Posterior vena cava (tissue), 2 donors: ENCODE measurements at places on chromosomes 7 and 10. TPM values are rescaled to one million over a fixed set of nuclear protein-coding genes. Genes with fewer than 3 reads are reported as not detected.

DNA sequence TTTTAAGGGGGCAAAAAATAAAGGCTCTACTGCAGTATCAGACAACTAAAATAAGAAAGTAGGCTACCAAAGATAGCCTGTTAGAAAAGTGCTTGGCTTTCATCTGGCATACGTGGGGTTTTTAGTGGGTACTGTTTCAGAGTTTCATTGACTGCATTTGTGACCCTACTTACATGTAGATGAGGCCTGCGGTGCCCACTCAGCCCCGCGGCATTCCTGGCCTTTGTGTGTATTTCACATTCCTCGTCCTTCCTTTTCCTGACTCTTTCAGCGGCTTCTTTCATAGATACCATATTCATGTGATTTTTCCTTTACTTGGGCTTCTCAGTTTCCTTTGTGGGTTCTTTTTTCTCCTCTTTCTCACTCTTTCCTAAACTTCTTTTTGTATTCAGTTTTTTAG, 50.7 kb downstream of the UBE3C start:
- no peak for DNase-seq

NAT16 gene
- total RNA-seq: not detected

GRCh38 chr7:136877509-136877908, 9.1 kb downstream of the CHRM2 start:
- no peak for DNase-seq

- DNase-seq: no peak
Measured at GRCh38 chr10:77864151-77864851, 62.3 kb downstream of the DLG5 start.

DNA sequence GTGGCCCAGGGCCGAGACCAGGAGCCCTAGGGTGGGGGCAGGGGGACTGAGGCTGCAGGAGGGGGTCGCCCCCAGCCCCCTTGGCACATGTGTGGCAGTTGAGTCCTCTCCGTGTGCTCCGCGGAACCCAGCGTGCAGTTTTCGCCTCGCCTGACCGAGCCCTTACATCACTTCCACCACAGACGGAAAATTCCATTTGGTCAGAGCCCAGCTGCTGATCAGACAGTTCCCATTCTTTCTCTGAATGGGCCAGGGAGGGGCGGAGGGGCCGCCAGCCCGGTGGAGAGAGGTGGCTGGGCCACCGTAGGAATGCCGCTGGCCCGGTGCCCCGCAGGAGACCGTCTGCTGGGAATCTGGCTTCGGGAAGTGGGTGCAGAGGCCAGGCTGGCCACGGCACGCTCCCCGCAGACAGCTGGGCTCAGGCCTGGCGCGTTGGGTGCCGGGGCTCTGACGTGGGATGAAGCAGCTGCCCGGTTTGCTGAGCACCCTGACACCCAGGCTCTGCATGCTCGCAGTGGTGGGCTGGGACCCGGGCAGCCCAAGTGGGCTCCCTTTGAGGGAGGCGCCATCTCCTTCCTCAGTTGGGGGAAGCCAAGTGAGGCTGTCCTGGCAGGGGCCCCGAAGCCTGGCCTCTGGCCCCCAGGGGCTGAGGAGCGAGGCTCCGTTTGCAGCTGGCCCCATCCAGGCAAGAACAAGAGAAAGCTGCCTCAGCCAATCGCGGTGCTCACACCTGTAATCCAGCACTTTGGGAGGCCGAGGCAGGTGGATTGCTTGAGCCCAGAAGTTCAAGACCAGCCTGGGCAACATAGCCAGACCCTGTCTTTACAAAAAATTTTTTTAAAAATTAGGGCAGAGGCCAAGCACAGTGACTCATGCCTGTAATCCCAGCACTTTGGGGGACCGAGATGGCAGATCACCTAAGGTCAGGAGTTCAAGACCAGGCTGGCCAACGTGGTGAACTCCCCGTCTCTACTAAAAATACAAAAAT, 9.9 kb downstream of the TTYH3 start:
- peak; percentile 96 for DNase-seq

GRCh38 chr10:17144757-17145156, 15.1 kb upstream of the CUBN start:
- DNase-seq: no peak

GRCh38 chr7:78993341-78993740, 460.1 kb downstream of the MAGI2 start:
- DNase-seq: no peak
